GM04503 (cell line): ENCODE measurements at places on chromosomes 13 and 19.

DNA sequence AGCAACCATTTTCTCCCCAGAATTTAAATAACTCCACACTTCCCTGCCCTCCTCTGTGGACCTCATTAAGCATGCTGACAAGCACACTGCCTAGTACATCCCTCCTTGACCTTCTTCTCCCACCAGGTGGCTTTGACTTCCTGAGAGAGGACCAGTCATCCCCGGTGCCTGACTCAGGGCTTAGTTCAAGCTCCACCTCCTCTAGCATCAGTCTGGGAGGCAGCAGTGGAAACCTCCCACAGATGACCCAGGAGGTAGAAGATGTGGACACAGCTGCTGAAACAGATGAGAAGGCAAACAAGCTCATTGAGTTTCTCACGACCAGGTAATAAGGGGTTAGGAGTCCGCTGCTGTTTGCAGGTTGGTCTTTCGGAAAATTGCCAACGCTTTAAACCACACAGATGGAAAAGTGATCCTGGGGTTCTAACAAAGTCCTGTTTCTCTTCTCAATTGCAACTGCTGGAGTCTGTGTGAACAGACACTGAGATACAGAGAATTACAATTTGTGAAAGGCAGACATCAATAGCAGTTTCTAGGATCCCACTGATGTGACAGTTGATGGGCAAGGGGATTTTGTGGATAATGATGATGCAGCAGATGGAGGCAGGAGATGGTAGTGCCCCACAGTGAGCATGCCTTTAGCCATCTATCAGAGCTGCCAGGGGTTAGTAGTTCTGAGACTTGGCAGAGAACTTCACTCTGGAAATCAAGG is 86.7 kb downstream of the ZAR1L start:
- no peak for DNase-seq

GRCh38 chr13:38002606-38003005 is 133.0 kb upstream of the TRPC4 start:
- no peak for DNase-seq

GRCh38 chr13:46844431-46844830 is 47.5 kb upstream of the ESD start:
- DNase-seq: no peak

- DNase-seq: no peak
Measured at GRCh38 chr19:8610041-8610935, at the start of gene ADAMTS10. TSS of gene ADAMTS10 (minus strand) at chr19:8610715. CDS start at chr19:8605710, 5,005 bp downstream.

GRCh38 chr13:94369972-94370436 is 109.5 kb downstream of the DCT start:
- no peak for DNase-seq

- DNase-seq: peak; percentile 9
Measured at GRCh38 chr19:7734220-7735203, 2.6 kb upstream of the CLEC4G start.

DNA sequence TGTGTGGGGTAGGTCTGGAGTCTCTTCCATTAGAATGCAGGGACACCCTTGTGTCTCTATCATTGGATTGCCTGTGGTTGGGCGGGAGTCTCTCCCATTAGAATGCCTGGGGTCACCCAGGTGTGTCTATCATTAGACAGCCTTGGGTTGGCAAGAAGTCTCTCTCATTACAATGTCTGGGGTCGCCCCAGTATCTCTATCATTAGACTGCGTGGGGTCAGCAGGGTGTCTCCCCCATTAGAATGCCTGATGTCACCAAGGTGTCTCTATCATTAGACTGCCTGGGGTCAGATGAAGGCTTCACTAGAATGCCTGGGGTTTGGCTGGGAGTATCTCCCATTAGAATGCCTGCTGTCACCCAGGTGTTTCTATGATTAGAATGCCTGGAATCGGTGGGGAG is 1539.0 kb downstream of the UQCRFS1 start:
- DNase-seq: no peak

- peak; percentile 17 for DNase-seq
Measured at GRCh38 chr19:11560404-11561051, 1.5 kb upstream of the ELOF1 start.

DNA sequence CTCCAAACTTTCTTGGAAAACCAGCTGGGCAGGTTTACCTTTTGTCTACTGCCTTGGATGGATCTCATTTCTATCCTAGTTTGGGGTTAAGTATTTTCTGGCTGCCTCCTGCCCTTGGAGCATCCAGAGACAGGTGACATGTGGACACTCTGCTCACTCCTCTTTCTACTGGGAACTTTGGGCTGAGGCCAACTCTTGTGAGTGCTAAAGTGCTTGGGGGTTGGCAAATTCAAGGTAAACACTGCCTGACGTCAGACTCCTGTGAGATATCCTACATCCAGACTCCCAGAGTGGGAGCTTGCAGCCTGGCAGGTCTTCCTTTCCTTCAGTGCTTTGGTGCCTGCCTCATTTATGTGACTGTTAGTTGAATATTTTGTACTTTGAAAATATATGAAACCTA is 388.1 kb downstream of the KCNRG start:
- DNase-seq: no peak

- peak; percentile 42 for DNase-seq
Measured at GRCh38 chr13:41746259-41746658, 214.7 kb downstream of the VWA8 start.

- no peak for DNase-seq
Measured at GRCh38 chr13:22103046-22104027, 432.5 kb downstream of the FGF9 start.

DNA sequence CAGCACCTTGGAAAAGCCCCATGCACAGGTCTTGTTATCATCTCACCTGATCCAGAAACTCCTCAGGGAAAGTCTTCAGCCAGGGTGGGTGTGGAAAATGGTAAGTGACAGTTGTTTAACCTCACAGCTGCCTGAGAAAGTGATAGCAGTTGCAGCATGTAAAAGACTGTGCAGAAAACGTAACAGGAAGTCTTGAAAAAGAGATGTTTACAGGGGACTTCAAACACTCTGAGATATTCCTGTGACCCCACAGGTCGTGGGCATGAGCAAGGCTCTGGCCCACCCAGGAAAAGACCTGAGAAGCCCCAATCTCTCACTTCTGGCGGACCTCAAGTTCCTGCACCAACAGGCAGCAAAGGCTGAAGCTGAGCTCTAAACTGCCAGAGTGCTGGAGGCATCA is 826.9 kb downstream of the UQCRFS1 start:
- no peak for DNase-seq

- no peak for DNase-seq
Measured at GRCh38 chr13:86174622-86175021, 375.4 kb upstream of the SLITRK6 start.

DNA sequence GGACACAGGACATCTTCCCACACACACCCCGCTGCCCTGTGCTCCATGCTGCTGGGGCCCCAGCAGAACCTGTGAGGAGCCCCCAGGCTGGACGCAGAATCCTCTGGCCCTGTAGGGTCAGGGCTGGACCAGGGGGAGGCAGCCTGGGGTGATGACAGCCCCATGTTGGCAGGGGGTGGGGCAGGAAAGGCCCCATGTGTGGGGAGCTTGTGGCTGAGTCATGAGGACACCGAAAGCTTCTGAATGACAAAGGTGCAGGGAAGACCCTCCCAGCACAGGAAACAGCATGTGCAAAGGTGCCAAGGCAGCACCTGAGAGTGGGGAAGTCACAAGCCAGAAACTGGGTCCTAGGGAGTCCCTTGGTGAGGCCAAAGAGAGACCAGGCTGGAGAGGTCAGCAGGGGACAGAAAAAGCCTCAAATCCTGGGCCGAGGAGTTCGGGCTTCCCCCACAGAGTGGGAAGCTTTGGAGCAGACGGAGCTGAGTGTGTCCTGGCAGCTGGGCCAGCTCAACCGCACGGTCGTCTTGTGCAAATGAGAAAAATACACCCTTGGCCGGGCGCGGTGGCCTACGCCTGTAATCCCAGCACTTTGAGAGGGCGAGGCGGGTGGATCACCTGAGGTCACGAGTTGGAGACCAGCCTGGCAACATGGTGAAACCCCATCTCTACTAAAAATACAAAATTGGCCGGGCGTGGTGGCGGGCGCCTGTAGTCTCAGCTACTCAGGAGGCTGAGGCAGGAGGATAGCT is 17.5 kb downstream of the ATP8B3 start:
- no peak for DNase-seq
